CD4-positive, alpha-beta T cell treated with Interleukin-15 for 4 hours (primary cell): ENCODE measurements at places on chromosomes 3 and 15.

DNA sequence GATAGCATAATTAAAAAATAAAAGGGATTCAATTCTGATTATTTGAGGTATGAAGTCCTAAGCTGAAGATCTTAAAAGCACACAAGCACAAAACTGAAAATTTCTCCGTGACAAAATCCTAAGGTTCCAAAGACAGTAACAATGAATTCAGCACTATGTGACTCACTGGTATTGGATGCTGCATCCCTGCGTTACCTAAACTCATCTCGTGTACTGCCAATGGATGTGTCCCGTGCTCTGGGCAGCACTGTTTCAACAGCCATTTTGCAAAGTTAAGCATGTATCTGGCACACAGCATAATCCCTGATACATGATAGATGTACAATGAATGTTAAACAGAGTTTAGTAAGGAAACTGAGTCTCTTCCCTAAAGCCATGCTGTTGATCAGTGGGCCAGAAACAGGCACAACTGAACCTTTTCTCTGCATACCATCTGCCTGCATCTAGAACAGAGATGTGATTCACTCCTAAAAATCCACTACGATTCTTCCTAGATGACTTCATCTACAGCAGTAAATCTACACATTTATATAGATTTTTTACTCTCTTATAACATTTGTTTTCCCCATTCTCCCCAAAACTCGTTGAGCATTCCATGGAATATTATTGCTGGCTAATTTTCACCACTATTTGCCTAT, 14.3 kb downstream of the SUCLG2 start:
- no peak for DNase-seq

DNA sequence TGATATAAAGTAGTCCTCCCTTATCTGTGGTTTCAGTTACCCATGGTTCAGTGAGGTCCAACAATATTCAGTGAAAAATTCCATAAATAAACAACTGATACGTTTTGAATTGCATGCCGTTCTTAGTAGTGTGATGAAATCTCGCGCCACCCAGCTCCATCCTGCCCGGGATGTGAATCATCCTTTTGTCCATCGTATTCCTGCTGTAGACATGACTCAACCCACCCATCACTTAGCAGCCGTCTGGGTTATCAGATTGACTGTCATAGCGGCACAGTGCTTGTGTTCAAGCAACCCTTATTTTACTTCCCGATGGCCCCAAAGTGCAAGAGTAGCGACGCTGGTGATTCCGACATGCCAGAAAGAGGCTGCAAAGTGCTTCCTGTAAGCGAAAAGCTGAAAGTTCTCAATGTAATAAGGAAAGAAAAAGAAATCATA, 48.0 kb upstream of the MEX3B start:
- no peak for DNase-seq

GRCh38 chr3:52090131-52090932, 34.0 kb upstream of the DUSP7 start:
- DNase-seq = no peak

GRCh38 chr3:37117548-37117947, 56.8 kb downstream of the LRRFIP2 start:
- DNase-seq = no peak

GRCh38 chr3:182811269-182811596, 17.9 kb downstream of the ATP11B start:
- no peak for DNase-seq

- no peak for DNase-seq
These were observed 223.3 kb downstream of the EPHB1 start for GRCh38 chr3:135018149-135018923.

GRCh38 chr15:85707519-85708338, 87.0 kb downstream of the KLHL25 start:
- DNase-seq = peak; percentile 65
